ENCODE measurements at places on chromosomes 4 and X.

- no peaks in the 10 kb centered on the region for H3K27me3 ChIP-seq
- no peak overlapping the region for H3K27ac ChIP-seq
- no peak overlapping the region for H3K4me3 ChIP-seq
- H3K36me3 ChIP-seq: no peaks in the 10 kb centered on the region
Measured at GRCh38 chr4:76525751-76526150, 90.7 kb downstream of the SHROOM3 start.

DNA sequence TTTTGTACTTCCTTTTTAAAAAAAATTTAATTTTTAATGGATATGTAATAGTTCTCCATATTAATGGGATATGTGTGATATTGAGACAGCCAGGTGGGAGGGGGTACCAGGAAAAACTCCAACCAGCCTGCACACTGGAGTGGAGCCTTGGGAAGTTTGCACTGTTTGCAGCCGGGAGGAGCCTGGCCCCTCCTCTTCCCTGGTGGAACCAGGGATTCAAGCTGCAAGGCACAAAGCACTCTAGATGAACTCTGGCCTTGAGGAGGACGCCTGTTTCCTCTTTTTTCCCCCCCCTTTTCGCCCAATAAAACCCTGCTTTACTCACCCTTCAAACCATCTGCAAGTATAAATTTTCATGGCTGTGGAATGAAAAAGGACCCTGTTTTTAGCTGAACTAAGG is 48.2 kb upstream of the GC start:
- no peaks in the 10 kb centered on the region for H3K36me3 ChIP-seq
- no peaks in the 10 kb centered on the region for H3K27me3 ChIP-seq
- DNase-seq: no peak
- no peaks in the 10 kb centered on the region for H3K4me1 ChIP-seq
- H3K4me3 ChIP-seq: no peak overlapping the region

GRCh38 chr4:173167758-173168395 is 734 bp upstream of the GALNT7 start:
- H3K4me1 ChIP-seq: no peaks in the 10 kb centered on the region
- H3K27ac ChIP-seq: peak overlapping the region; percentile 70
- H3K4me3 ChIP-seq: peak overlapping the region; percentile 94
- peak; percentile 80 for DNase-seq
- no peaks in the 10 kb centered on the region for H3K36me3 ChIP-seq

GRCh38 chr4:76694056-76694455 is 203.9 kb downstream of the SOWAHB start:
- peak overlapping the region; percentile 25 for H3K4me3 ChIP-seq
- H3K27ac ChIP-seq: no peak overlapping the region
- peaks cover 34% of the 10 kb centered on the region for H3K4me1 ChIP-seq
- H3K36me3 ChIP-seq: no peaks in the 10 kb centered on the region

DNA sequence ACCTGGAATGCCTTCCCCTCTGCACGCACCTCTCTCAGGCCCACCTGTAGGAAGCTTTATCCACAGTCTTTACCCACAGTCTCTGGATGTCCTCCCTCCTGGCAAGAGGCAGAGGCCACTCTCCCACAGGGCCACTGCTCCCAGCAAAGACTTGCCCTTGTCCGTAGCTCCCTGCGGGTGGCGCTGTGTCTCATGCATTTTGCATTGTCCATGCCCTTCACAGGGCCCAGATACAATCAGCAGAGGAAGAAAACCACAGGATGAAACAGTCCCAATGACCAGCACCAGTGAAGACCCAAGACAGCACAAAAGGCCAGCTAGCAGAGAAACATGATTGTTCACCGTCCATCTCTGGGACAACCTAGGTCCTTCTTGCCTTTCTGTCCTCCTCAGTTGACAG is 2.1 kb upstream of the NSG1 start:
- H3K27ac ChIP-seq: no peak overlapping the region
- H3K36me3 ChIP-seq: no peaks in the 10 kb centered on the region
- peak; percentile 93 for DNase-seq
- H3K4me1 ChIP-seq: peaks cover 5% of the 10 kb centered on the region
- H3K27me3 ChIP-seq: peaks cover 98% of the 10 kb centered on the region

- no peaks in the 10 kb centered on the region for H3K4me1 ChIP-seq
- no peak for DNase-seq
- no peaks in the 10 kb centered on the region for H3K27me3 ChIP-seq
- no peak overlapping the region for H3K27ac ChIP-seq
- no peak overlapping the region for H3K4me3 ChIP-seq
Measured at GRCh38 chrX:123215397-123216089, 31.5 kb downstream of the GRIA3 start.

- H3K27ac ChIP-seq: no peak overlapping the region
- H3K4me3 ChIP-seq: no peak overlapping the region
- DNase-seq: no peak
- no peaks in the 10 kb centered on the region for H3K27me3 ChIP-seq
- H3K36me3 ChIP-seq: no peaks in the 10 kb centered on the region
Measured at GRCh38 chrX:78545233-78545632, 113.9 kb downstream of the RTL3 start.

DNA sequence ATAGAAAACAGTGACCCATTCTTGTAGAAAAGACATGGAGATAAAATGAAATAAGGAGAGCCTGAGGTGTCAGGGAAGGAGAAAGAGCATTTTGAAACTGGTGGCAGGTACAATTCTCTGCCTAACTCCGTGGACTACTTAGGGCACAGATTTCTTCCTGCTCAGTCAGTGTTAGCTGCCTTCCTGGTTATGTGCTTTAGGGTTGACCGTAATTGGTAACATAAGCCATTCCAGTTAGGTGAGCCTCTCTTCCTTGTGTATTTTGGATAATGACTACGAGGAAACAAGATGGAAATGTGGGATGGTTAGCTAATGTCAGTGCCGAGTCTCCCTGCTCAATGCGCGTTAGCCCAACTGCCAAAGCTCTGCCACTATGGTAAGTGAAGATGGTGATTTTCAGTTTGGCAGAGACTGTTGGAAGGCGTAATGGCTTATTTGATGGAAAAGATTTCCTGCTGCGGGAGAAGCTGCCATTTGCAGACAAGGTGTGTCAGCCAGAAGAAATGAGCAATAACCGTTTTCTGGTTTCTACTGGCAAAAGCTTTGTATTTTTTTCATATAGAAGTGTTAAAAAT is 174.1 kb downstream of the CBR4 start:
- DNase-seq: no peak
- H3K4me1 ChIP-seq: no peaks in the 10 kb centered on the region
- no peaks in the 10 kb centered on the region for H3K27me3 ChIP-seq
- no peak overlapping the region for H3K27ac ChIP-seq

- no peaks in the 10 kb centered on the region for H3K27me3 ChIP-seq
- DNase-seq: no peak
- H3K27ac ChIP-seq: no peak overlapping the region
- H3K4me1 ChIP-seq: no peaks in the 10 kb centered on the region
Measured at GRCh38 chr4:10704430-10704810, 19.9 kb upstream of the CLNK start.

GRCh38 chrX:68831405-68832100 is 2.7 kb downstream of the EFNB1 start:
- H3K36me3 ChIP-seq: no peaks in the 10 kb centered on the region
- H3K4me3 ChIP-seq: peak overlapping the region; percentile 56
- no peaks in the 10 kb centered on the region for H3K4me1 ChIP-seq
- H3K27me3 ChIP-seq: peaks cover 29% of the 10 kb centered on the region

GRCh38 chr4:47831026-47831679 is 6.7 kb downstream of the CORIN start:
- no peaks in the 10 kb centered on the region for H3K36me3 ChIP-seq
- no peak overlapping the region for H3K27ac ChIP-seq
- H3K4me1 ChIP-seq: no peaks in the 10 kb centered on the region
- H3K27me3 ChIP-seq: no peaks in the 10 kb centered on the region
- no peak for DNase-seq

GRCh38 chr4:172009446-172010230 is 196.4 kb downstream of the GALNTL6 start:
- no peaks in the 10 kb centered on the region for H3K27me3 ChIP-seq
- H3K36me3 ChIP-seq: peaks cover 5% of the 10 kb centered on the region
- no peak overlapping the region for H3K4me3 ChIP-seq
- no peaks in the 10 kb centered on the region for H3K4me1 ChIP-seq
- DNase-seq: no peak
- H3K27ac ChIP-seq: no peak overlapping the region
